ENCODE measurements at places on chromosomes 2 and 18.

- no peak for DNase-seq
Observed at GRCh38 chr2:190587106-190587505, 52.6 kb upstream of the NEMP2 start.

DNA sequence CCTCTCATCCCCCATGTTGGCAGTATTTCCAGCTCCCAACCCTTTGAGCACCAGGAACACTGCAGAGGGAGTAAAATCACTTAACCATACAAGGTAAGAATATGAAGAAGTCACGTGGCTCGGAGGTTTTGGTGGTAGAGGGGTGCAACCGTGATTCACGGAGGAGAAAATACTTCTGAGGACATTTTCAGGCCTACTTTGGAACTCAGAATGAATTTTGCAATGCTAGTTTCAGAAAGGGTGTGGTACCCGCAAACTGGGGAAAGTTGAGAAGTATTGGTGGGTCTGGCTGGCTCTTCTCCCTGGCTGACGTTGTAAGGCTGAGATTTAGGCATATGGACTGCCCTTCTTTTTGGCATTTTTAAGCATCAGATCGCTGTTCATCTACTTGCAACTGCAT lies 442 bp downstream of the SERPINB5 start:
- no peak for DNase-seq

- DNase-seq = no peak
Observed at GRCh38 chr2:197024206-197024605, 97.7 kb upstream of the PGAP1 start.

DNA sequence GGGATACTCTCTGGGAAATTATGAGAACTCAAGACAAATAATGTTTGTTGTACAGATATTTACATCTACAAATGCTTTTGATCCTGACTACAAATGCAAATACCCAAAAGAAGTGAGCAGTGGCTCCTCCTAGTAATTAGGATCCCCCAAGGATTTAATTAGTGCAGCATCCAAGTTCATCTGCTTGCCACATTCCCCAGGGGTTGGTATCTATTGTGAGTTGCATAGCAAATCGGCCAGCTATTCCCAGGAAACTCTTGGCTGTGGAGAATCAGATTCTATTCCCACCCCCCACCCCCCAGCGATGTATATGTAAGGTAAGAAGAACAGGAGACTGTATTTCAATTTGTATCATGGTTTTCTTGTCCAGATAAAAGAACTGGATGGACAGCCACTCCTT lies 725.1 kb upstream of the CDH7 start:
- DNase-seq = no peak

GRCh38 chr2:116979916-116980764 lies 834.4 kb upstream of the DDX18 start:
- DNase-seq = no peak

- no peak for DNase-seq
Observed at GRCh38 chr2:18926631-18927524, 337.5 kb upstream of the NT5C1B start.

DNA sequence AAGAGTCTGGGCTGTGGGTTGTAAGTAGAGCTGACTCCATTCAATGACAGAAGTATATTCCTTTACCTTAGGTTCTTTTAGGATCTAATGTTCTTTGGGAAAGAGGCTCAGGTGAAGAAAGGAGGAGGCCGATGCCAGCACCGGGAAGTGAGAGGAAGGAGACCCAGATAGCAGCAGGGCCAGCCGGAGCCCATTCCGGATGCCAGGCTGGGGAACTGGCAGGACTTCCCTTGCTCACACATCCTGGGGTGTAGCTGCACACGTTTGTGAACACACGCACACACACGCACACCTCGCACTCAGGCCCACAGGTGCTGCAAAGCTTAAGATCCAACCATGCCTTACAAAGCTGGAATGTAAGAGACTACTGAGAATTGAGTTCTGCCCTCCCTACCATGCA lies 95.8 kb upstream of the SMAD2 start:
- no peak for DNase-seq

- no peak for DNase-seq
Observed at GRCh38 chr2:147845411-147845971, 662 bp downstream of the ACVR2A start.

DNA sequence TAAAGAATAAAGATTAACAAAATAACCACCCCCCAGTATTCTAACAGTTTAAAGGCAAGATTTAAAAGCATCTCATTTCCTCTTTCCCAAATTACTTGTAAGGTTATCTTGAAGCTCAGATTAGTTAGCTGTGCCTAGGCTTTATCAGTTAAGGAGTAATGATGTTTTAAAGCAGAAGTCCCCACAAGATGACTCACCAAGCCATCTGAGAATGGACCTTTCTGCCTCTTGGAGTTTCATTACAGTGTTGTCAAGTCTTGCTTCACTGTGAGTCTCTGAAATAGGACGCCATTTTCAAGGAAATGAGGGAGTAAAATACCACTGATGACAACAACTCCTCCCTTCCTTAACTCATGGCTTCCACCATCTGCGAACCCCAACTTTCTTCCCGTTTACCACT lies 35.9 kb downstream of the ZNF385B start:
- no peak for DNase-seq

- DNase-seq = no peak
Observed at GRCh38 chr2:182283512-182283911, 143.3 kb downstream of the PDE1A start.

GRCh38 chr2:171389325-171389724 lies 44.5 kb downstream of the METTL8 start:
- no peak for DNase-seq

GRCh38 chr2:88099798-88100488 lies 27.9 kb downstream of the FABP1 start:
- no peak for DNase-seq

- no peak for DNase-seq
Observed at GRCh38 chr2:174518395-174518794, 31.6 kb upstream of the GPR155 start.

GRCh38 chr2:128591861-128592822 lies 273.5 kb upstream of the HS6ST1 start:
- no peak for DNase-seq

Data from non-pigmented ciliary epithelial cell (primary cell).